ENCODE measurements at places on chromosomes 5 and 9.

DNA sequence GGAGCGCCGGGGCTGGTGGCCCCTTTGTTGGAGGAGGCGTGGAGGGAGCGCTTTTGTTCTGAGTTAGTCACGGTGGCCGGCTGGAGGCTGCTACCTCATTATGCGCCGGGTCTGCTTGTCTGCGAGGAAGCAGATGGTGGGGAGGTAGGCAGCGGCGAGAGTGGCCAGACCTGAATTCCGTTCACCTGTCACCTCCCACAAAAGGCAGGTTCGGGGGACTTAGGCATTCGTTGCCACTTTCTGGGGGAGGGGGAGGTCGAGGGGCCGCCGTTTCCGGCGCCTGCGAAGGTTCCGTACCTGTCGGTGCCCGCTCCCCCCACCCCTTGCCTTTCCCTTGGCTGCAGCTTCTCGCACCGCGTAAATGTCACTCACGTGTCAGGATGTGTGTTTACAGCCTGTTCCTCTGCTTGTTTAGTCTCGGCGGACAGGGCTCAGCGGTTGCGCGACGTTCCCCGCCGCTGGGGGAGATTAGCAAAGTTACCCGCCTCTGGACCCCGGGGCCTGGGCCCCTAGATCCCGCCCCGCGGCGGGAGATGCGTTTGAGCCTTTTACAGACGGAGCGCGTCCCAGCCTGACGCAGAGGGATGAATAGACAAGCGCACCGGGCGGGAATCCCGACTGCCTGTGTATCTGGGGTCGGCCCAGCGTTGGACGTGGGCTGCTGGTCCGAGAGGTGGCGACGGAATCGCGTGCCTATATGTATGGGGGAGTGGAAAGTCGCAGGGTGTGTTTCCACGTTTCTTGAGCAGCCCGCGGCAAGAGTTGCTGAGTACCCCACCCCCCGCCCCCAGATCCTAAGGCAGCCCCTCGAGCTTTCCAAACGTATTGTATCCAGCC lies 2.7 kb upstream of the LHX2 start:
- no peak for DNase-seq

DNA sequence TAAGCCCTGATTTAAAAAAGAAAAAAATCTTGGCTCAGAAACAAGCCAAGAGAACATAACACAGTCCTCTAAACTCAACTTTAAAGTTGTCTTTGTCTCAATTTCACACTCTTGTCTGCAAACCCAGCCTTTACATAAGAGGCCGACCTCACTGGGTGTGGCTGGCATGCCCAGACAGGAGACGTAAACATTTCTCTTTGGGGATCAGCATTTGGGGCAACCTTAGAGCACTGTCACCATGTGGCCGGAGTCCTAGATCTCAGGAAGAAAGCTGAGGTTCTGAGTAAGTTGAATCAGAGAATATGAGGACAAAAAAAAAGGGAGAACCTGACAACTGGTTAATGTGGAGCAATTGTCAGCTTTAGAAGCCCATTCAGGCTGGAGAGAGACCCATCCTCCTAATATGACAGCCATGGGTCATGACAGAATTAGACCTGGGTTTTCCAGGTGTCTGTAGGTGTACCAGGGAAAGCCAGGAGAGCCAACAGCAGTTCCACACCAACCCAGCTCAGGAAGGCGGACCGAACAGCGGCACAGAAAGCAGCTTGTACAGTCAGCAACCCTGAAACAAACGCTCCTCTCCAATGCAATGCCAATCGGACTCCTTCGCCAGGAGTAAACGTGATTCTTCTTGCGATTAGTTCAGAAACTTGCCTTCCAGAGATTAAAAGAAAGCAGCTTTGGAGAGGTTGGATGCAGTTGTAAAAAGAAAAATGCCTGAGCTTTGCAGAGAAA lies 97.9 kb upstream of the MAP3K1 start:
- DNase-seq = no peak

- no peak for DNase-seq
These were observed 6.8 kb upstream of the GRAMD2B start for GRCh38 chr5:126416266-126416925.

GRCh38 chr5:170495825-170496661 lies 7.8 kb upstream of the KCNIP1 start:
- no peak for DNase-seq

GRCh38 chr9:123425261-123425821 lies 69.3 kb downstream of the CRB2 start:
- no peak for DNase-seq

DNA sequence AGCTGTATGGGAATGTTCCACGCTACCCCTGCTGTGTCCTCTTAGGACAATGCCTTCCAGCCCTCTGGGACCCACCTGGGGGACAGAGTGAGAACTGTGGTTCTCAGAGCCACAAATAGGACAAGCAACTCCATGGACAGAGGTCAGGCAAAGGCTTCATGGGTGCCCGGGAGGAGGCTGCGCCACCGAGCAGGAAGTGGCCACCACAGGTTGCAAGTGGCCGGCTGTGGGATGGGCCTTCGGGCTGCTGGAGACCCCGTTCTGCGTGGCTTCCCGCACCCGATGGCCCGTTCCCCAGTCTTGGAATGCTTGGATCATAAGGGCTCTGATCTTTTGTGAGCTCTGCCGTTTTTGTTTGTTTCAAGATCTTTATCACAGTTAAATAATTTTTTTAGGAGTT lies 118.8 kb downstream of the BOD1 start:
- no peak for DNase-seq

DNA sequence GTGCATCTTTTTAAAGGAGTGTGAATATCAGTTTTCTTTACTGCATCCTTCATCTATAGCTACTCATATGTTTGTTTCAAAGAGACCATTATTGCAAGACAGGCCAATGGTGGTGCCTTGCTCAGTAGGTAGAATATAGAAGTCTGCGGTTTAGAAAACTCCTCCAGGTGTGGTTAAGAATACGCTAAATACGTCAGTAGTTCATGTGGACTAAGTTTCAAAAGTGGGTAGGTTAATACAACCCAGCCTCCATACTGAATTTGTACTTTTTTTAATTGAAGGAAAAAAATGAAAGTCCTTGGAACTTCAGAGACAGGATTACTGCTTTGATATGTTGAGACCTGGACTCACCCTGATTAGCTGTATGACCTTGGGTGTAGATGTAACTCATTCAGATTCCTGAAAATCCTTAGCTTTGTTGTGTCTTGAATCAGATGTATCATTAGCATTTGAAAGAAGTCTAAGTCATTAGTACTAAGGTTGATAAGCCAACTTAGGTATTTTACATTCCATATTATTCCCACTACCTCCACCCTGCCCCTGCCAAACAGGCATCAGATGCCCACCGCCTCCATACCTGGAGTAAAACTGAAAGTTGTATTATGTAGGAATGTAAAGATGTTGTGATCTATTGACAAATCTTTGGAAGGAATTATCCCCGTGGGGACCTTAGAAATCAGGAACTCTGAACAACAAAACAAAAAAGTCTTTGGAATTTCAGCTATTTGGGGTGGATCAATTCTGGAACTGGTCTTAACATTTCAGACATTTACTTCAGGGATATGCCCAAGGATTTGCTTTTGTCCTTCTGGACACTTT lies 6.1 kb downstream of the BASP1 start:
- no peak for DNase-seq

- no peak for DNase-seq
These were observed 23.1 kb downstream of the SLC36A3 start for GRCh38 chr5:151280443-151280842.

DNA sequence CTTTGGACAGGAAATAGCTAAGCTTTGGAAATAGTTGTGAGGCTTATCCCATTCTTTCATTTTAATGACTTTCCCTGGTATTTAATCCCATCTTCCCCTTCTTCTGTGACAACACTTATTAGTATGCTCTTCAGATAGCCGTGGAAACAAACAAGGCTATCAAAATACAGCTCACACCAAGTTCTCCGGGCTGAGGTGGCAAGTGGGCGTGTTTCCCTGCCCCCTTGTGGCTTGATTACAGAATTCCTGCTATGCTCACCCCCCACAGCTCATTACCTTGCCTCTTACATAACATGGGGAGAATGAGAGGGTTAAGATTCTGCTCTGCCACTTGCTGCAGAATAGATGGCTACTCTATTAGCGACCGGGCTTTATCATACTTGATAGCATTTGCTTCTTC lies 437.1 kb upstream of the TLE4 start:
- no peak for DNase-seq

DNA sequence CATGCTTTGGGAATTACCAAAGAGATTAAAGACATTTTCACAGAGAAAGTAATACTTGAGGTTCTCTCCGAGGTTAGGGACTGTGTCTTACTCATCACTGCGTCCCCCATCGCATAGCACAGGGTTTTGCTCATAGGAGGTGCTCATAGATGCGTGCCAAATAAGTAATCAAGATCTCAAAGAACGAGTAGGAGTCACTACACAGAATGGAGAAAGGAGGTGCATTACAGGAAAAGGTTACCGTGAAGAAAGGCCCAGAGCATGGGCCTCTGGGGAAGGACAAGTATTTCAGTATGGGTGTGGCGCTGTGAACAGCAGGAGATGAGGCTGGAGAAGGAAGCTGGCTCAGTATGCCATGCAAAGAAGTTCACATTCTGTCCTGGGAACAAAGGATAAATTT lies 182.4 kb downstream of the ACTL7B start:
- DNase-seq = no peak

DNA sequence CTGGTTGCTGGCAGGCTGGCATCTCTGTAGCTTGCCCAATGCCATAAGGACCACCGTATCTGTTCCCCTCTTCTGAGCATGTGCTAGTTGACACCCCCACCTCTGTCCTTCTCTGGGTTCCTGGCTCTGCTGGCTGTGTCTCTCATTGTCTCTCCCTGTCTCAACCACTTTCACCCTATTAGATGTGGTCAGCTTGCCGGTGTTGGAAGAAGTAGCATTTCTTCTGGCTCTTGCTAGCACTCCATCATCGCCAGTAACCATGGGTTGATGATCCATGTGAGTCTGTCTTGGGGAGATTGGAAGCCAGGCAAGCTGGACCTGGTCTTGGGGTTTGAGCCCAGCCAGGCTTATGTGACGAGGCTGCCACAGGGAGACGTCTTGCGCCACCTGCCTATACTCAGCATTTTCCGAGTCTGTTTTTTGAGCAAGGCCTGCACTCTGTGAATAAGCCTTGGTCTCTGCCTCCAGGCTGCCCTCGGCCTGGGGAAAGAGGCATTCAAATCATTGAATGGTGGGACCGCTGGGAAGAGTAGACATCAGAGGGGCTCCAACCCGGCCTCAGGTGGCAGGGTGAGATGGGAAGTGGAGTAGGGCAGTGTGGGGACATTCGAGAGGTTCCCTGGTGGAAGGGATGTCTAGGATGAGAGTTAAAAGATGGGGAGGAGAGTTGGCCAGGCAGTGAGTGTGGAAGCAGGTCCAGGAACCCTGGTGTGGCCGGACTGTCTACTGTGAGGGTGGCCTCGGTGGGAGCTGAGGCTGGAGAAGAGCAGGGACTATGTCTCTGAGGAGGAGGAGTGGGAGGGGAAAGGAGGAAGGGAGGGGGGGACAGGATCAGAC lies 74.3 kb downstream of the ZNF618 start:
- DNase-seq = no peak

DNA sequence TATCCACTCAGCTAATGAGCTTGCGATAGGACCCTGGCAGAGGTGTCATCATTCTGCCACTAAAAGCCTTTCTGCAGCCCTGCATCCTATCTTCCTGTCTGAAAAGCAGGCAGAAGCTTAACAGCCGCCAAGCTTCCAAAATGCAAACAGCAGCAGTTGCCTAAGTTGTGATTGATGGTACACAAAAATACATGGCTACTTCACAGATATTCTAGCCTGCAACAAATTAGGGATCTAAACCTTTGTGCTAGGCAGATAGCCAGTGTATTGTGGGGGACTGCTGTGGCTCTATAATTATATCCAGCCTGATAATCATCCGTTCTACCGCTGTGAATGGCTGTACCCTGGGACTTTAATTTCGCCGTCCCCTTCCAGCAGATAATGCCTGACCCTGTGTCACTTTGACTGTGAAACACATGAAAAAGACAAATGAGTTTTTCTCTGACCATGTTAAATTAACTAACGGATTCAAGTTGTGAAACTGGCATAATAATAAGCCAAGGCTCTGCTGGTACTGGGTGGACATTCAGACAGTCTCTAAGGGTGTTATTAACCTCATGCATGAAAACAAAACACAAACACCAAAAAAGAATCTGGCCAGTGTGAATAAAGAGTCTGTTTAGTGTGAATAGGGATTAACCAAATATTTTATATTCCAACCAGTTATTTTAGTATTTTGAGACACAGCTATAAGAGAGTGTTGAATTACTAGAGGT lies 45.9 kb downstream of the SEMA6A start:
- no peak for DNase-seq

GRCh38 chr5:143775258-143775657 lies 36.7 kb upstream of the HMHB1 start:
- no peak for DNase-seq

DNA sequence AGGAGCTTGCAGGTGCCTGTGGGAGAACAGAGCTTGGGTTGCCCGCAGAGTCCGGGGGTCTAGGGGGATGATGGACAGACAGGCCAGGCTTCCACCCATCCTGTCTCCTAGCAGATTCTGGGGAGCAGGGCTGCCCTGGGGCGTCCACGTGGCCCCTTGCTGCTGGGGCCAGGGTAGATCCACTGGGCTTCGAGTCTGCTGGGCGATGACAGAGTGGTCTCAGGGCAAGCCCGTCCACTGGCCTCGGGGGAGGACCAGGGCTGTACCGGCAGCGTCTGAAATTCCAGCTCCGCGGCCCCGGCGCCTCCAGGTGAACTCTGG lies 124.2 kb upstream of the IRX4 start:
- DNase-seq = no peak

DNA sequence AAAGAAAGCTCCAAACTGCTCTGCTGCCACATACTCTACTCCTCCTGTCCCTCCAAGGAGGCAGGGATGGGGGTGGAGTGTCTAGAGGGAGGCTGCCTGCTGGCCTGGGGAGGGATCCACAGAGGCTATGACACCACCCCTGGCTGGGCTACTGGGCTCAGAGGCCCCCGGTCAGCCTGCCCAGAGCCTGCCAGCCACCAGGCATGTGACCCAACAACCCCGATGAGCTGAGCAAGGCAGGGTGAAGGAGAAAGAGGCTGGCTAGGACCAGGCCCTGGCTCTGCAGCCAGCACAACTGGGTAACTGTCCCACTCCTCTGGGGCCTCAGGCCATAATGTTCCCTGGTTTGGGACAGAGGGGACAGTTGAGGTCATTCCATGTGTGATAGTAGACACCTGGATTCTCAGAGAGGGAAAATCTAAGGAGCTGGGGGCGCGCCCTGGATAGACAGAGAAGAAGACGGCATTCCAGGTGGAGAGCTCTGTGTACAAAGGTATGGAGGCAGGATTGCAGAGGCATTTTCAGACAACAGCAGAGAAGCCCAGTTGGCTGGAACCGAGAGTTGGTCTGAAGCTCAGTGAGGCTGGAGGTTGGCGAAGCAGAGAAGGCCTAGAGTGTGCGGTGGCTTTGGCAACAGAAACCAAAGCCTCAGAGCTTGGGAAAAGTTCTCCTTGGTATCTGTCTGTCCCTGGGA lies 33.8 kb upstream of the IL17B start:
- DNase-seq = no peak

GRCh38 chr9:135275163-135275562 lies 187.7 kb downstream of the OLFM1 start:
- no peak for DNase-seq

- DNase-seq = no peak
These were observed 51.5 kb downstream of the NXNL2 start for GRCh38 chr9:88586452-88586851.

DNA sequence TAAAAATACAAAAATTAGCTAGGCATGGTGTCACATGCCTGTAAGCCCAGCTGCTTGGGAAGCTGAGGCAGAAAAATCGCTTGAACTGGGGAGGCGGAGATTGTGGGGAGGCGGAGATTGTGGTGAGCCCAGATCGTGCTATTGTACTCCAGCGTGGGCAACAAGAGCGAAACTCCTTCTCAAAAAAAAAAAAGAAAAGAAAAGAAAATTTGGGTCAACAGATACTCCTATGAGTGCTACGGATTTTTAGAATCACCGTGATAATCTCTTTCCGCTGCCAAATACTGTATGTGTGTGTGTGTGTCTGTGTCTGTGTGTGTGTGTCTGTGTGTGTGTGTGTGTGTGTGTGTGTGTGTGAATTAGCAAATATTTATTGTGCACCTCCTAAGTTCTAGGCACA lies 64.4 kb downstream of the ARRDC3 start:
- DNase-seq = no peak

Measured in stimulated activated CD8-positive, alpha-beta memory T cell treated with anti-CD3 and anti-CD28 coated beads, Interleukin-7, amount 100 ng/mL, for 4 hours (primary cell).